Activated T-cell treated with anti-CD3 and anti-CD28 coated beads, Interleukin-2, amount 50 U/mL, for 72 hours (primary cell): ENCODE measurements at places on chromosomes 3 and 15. TPM values are rescaled to one million over a fixed set of nuclear protein-coding genes. Genes with fewer than 3 reads are reported as not detected.
A peak's percentile ranks its signal among the peaks of the same experiment; 100 is the strongest.

SAMMSON gene
- not detected for total RNA-seq

TAGLN3 gene
- total RNA-seq, result 0.51 TPM

ACKR2 gene
- 1.2 TPM for total RNA-seq

SKOR1 gene
- 0.31 TPM for total RNA-seq

GRCh38 chr15:32659340-32660155 lies 18.0 kb downstream of the SCG5 start:
- DNase-seq, result no peak
- no peaks in the 10 kb centered on the region for H3K27me3 ChIP-seq
- H3K4me1 ChIP-seq, result peaks cover 7% of the 10 kb centered on the region

GRCh38 chr3:138442433-138442832 lies 8.0 kb downstream of the ESYT3 start:
- no peaks in the 10 kb centered on the region for H3K36me3 ChIP-seq
- no peaks in the 10 kb centered on the region for H3K4me1 ChIP-seq
- H3K27me3 ChIP-seq, result peaks cover 5% of the 10 kb centered on the region
- H3K4me3 ChIP-seq, result no peak overlapping the region
- H3K27ac ChIP-seq, result no peak overlapping the region

DNA sequence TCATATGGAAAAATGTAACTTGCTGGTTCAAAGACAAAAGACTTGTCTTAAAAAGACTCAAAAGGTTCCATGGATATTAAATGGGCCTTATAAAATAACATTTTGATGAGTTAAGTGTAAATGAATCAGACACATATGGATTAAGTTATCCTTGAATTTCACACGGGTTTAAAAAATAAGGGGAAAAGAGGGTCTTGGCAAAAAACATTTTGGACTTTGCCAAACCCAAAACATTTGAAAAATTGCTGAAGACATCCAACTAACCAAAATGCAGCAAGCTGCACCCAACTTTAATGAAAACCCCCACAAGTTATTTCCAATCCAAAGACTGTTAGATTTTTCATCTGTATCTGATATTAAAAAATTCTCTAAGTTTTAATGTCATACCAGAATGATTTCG lies 200.7 kb downstream of the MEIS2 start:
- H3K36me3 ChIP-seq, result no peaks in the 10 kb centered on the region
- no peaks in the 10 kb centered on the region for H3K4me1 ChIP-seq
- no peak overlapping the region for H3K4me3 ChIP-seq
- H3K27me3 ChIP-seq, result peaks cover 18% of the 10 kb centered on the region
- no peak overlapping the region for H3K27ac ChIP-seq

- no peaks in the 10 kb centered on the region for H3K27me3 ChIP-seq
- H3K4me1 ChIP-seq, result peaks cover 12% of the 10 kb centered on the region
- no peaks in the 10 kb centered on the region for H3K36me3 ChIP-seq
- H3K4me3 ChIP-seq, result peak overlapping the region; percentile 45
- no peak overlapping the region for H3K27ac ChIP-seq
- DNase-seq, result peak; percentile 18
Observed at GRCh38 chr3:88189361-88189810, 39.6 kb downstream of the C3orf38 start.

GRCh38 chr3:128667641-128668040 lies 17.0 kb upstream of the RPN1 start:
- H3K4me1 ChIP-seq, result no peaks in the 10 kb centered on the region
- DNase-seq, result no peak
- no peak overlapping the region for H3K4me3 ChIP-seq

- no peaks in the 10 kb centered on the region for H3K27me3 ChIP-seq
- no peak for DNase-seq
- no peak within 1 kb of the TSS for H3K4me3 ChIP-seq
- no peaks in the 10 kb centered on the region for H3K36me3 ChIP-seq
- H3K4me1 ChIP-seq, result peaks cover 23% of the 10 kb centered on the region
- H3K27ac ChIP-seq, result no peak within 1 kb of the TSS
Observed at GRCh38 chr15:74812533-74812932, at the start of gene LMAN1L. Gene LMAN1L (plus strand): TSS chr15:74812835. CDS start chr15:74812855, 20 bp downstream.

- no peaks in the 10 kb centered on the region for H3K36me3 ChIP-seq
- H3K27me3 ChIP-seq, result peaks cover 33% of the 10 kb centered on the region
- H3K27ac ChIP-seq, result no peak overlapping the region
- no peak overlapping the region for H3K4me3 ChIP-seq
- no peaks in the 10 kb centered on the region for H3K4me1 ChIP-seq
- no peak for DNase-seq
Observed at GRCh38 chr15:33670567-33670966, 297.7 kb upstream of the CHRM5 start.
